Activated naive CD8-positive, alpha-beta T cell treated with anti-CD3 and anti-CD28 coated beads, Interleukin-2, amount 50 U/mL, for 24 hours (primary cell): ENCODE measurements at places on chromosomes 7 and 10.

DNA sequence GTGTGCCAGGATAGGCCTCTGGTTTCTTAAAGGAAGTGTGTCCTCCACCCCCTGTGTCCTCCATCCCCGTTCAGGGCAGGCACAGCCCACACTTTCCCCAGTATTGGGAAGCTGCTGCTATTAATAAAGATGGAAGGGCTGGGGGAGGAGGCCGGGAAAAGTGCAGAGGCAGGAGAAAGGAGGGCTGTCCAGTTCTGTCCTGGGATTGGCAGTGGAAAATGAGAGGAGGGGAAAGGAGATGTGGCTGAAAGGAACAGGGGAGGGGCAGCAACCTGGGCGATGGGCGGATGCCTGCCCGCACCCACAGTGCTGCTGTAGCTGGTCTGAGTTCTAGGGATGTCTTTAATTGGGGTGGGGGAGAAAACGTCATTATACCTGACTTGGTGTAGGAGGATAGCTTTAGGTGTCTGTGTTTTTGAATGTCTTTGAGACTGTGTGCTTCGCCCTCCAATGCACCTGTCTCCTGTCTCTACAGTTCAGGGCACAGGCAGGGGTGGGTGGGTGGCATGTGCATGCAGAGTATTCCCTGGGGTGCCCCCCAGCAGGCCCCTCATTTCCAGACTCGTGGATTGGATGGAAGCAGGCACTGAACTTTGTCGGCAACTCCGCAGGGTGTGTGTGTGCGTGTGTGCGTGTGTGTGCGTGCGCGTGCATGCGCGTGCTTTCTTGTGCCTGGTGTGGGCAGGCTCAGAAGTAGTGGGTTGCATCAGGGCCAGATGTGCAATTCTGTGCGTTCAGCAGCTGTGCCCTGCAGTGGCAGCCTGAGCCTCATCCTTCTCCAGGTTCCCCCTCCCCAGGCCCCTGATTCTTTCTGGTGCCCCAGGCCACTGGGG, 2.5 kb downstream of the TRIM8 start:
- DNase-seq: peak; percentile 51

DNA sequence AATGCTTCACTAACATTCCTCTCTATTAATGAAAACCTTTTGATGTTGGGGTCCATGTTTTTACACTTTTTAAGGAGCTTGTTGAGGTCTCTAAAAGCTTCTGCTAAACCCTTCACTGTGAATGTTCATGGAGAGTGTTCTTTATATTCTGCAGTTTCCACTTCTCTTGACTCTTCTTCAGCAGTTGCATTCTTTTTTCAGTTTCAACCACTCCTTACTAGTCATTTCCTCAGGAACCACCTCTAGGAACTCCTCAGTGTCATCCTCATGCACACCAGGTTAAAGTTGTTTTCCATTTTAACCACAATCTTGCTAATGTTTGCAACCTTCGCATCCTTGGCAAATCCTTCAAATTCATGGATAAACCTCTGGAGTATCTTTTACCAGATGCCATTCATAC, 821.6 kb downstream of the ANKRD7 start:
- DNase-seq: no peak

DNA sequence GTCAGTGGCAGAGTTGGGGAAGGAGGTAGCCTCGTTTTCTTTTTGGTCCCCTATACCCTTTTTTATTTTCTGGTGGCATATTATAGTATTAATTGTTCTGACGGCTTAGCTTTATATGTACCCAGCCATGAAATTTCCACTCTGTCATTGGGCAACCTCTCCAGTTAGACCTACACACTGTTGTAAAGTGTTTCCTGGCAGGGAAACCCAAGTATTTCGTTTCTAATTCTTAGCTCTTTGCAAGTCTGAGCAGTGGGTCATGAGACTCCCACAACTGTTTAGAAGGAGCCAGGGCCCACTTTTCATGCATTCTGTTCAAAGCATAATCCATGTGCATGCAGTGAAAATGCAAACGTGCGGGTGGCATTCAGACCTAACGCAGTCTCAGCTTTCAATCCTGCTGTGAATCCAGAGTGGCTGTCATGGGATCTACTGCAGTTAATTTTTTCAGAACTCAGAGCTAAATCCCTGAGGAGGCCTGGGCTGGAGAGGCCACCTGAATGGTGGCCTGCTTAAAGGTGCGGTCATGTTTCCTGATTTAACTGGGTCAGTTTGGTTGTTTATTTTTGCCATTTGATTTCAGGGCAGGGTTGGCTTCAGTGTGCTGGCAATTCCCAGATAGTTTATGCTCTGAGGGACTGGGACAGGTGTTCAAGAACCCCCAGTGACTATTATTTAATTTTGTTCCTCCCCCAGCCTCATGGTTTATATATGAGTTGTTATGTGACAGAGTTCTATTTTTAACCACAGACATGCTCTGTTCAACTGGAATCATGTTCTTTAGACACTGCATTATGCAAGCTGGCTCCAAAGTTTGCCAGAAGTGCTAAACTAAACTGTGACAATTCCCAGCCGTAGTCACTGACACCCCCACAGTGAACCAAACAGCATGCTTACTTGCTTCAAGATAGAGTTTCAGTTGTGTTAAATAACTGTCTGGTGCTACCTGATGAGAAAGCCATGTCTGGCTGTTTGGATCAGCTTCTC, 27.4 kb upstream of the SYPL1 start:
- DNase-seq: no peak

- no peak for DNase-seq
Measured at GRCh38 chr10:131300508-131300907, 11.0 kb downstream of the TCERG1L start.

DNA sequence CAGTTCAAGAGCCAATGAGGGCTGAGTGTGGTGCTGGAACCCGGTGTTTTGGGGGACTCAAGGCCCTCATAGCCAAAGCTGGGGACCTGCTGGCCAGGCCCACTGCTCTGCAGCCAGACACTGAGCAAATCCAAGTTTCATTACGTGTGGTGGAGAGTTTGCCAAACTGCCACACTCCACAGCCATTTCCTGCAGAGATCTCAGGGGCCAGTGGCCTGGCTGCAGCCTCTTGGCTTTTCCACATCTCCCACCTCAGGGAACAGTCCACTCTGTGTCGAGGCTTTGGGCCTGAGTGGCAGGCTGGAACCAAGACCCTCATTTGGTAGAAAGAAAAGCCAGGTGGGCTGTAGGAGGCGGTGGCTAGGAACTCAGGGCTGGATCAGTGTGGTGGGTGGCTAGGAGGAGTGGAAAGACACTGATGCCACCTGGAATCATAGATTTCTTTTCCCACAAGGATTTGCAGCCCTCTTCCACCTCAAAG, 3.2 kb downstream of the HOXA11 start:
- peak; percentile 0 for DNase-seq

DNA sequence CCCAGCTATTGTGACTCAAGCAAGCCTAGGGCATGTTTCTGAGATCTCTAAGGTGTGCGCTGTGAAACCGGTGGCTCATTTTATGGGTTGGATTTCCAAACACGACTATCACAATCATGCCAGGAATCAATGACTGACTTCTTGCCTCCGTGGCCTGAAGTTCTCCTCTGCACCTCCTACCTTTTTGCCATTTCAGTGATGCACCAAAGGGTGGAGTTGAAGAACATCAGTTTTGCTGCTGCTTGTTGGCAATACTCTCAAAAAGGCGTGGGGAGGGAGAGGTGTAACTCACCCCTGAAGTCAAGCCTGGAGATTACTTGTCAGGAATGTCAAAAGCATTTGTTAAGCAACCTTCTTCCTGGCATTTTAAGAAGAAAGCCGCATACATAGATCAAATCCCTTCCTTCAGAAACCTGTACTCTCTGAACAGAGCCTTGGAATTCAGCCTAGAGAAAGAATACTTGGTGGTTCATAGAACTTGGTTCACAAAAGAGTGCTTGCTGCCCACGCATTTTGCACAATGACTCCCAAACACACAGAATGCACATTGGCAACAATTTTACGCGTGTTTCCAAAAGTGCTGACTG, 41.0 kb downstream of the KIAA1217 start:
- no peak for DNase-seq

DNA sequence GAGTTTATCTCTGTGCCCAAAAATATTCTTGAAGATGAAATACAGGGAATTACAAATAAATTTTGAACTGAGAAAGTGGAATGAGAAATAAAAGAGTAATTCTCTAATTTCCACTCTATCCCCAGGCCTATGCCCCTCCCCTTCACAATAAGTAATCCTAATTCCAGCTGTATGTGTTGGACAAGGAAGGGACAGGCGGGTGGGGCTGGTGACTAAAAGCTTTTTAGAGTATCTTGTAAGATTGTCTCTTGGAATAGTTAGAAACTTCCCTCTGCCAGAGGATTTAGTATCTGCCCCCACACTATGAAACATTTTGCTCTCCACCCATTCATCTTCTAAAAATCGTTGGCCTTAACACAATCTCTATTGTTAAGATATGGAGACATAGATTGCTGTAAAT, 199.2 kb downstream of the MBL2 start:
- no peak for DNase-seq

GRCh38 chr7:333393-333764, 43.4 kb downstream of the FOXL3 start:
- no peak for DNase-seq

DNA sequence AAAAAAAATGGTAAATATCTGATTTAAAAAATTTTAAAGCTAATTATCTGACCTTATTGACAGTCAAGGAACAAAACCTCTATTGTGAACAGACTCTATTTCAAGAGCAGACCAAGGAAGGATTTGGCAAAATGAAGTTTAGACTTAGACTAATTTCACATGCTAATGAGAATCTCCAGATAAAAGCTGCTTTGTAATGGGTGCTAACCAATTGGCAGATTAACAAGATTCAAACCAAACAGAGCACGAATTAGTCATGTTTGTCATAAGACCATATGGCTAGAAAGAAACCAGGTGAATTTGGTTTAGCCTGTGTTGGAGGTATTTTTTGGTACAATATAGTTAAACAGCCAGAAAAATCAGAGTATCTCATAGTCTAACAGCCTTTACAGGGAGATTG, 429.1 kb upstream of the NFE2L3 start:
- DNase-seq: no peak

DNA sequence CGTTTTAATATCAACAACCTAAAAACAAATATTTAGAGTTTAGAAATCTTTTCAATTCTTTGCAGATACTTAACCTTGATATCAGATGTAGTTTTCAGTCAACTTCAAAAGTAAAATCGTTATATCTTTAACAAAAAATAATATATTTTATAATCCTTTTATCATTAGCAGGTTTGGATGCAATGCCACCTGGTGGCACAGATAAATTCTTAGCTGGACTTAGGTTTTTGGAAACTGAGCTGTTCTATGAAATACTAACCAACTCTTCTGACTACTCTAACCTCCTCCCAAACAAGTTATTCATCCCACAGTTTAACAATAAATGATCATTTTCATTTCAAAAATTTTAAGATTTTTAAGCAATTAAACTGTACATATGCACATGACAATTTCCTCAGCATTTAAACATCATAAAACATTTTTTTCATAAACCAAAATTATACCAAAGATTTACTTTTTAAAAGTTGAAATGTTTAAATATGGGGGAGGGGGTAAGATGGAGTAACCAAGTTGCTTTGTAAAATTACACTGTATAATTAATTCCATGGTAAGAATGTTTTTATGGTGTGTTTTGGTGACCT, 56.9 kb downstream of the HIBADH start:
- no peak for DNase-seq

DNA sequence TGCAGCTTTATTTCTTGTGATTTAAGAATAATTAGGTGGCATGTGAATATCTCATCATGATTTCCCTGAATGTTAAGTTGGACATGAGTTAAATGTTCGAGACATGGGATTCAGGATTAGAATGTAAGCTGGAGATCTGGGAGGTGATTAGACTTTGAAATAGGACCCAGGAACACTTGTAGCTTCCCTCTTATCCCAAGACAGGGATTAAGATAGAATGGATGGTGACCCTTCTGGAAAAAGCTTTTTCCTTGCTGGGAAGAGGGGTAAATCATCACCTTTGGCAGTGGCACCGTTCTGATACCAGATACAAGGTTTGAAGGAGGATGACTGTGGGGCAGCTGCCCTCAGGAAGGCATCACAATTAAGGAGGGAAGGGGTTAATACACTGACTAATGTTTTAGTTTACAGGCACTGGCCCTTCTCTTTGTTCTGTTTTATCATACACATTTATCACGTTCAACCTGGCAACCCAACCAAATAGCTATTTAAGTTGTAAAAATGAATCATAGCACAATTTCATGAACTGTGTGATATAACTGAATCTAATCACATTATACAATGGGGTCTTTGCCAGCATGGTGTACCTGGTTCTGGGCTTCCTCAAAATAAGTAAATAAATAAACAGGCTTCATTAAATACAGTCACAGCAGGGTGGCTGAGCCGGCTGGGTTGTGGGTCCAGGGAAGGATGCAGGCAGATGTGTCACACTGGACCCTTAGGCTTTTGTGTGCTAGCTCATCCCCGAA, 212.7 kb downstream of the LRMDA start:
- no peak for DNase-seq

- no peak for DNase-seq
Measured at GRCh38 chr7:36605261-36606051, 118.8 kb downstream of the AOAH start.

DNA sequence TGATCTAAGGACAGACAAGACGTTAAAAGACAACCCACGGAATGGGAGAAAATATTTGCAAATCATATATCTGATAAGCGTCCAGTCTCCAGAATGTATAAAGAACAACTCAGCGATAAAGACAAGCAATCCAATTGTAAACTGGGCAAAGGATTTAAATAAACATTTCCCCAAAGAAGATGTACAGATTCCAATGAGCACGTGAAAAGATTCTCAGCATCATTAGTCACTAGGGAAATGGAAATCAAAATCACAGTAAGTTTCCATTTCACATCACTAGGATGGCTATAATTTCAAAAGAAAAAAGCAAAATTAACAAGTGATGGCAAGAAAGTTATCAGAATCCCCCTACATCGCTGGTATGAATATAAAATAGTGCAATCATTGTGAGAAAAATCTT, 316.1 kb downstream of the SFMBT2 start:
- DNase-seq: no peak

DNA sequence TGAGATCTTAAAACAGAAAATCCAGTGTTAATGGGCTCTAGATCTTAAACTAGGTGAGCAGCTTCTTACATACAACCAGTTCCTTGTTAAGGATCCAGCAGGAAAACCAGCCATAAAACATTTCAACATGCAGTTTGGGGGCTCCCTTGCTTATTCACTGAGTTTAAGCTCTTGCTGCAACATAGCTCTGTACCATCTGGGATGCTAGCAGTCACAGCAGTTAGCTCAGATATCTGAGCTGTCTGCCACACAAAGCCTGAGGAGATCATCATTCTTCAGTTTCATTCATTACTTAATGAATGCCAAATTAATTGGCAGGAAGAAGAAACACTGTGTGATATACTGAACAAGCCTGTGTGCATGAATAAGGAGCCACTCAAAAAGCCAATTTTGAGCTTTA, 62.8 kb downstream of the PODXL start:
- no peak for DNase-seq

DNA sequence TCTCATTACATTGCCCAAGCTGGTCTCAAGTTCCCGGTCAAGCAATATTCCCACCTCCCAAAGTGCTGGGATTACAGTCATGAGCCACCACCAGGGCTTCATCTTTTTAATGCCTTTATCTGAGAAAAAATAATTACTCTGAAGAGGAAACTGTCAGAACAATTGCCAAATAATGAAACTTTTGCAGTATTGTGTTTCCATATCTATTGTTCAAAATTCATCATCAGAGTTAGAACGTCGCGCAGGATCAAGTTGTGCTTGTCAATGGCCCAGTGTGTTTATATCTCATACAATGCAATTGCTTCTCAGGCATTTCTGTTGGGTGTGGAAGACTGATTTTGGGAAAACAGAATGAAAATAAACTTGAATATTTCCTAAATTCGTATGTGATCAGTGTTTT, 143.1 kb downstream of the ARID5B start:
- DNase-seq: no peak

- DNase-seq: no peak
Measured at GRCh38 chr7:42692621-42693020, 219.2 kb downstream of the C7orf25 start.
